ENCODE measurements at places on chromosomes 16 and 17. TPM values are rescaled to one million over a fixed set of nuclear protein-coding genes. Genes with fewer than 3 reads are reported as not detected.

C16orf86 gene
- 1.4 TPM for total RNA-seq

KRTAP1-1 gene
- not detected for total RNA-seq

CACNG1 gene
- not detected for total RNA-seq

TOM1L1 gene
- 15.6 TPM for total RNA-seq

PYDC1 gene
- 0.36 TPM for total RNA-seq

CCL7 gene
- total RNA-seq: not detected

SEC14L5 gene
- 0.82 TPM for total RNA-seq

KRTAP4-1 gene
- not detected for total RNA-seq

DNA sequence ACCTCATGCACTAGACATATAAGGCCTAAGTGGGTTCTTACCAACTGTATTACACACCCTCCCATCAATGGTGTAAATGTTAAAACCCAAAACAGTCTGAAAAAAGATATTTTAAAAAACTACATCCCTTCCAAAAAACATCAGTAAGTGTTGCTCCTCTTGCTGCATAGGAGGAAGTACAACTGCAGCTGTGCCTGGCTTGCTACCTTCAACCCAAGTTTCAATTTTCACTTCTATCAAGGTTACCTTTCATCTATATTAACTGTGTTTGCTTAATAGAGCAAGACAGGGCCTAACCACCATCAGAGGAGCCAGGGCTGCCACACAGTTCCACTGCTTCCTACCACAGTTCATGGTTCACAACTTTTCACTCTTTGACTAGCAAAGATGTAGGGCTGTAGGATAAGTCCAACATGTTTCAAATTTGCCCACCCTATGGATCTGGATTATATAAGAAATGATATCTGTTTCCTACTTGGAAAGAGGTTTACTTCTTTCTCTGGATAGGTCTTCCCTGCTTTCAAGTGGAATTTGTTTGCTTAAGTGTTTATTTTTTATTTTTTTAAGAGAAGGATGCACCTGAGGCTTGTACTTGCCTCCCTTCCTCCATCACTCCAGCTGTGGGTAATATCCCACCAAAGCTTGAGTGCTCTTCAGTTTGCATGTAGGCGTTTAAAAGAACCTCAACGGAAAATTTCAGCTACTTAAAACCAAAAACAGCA is 56.7 kb downstream of the GRB7 start:
- no peak for DNase-seq

DNA sequence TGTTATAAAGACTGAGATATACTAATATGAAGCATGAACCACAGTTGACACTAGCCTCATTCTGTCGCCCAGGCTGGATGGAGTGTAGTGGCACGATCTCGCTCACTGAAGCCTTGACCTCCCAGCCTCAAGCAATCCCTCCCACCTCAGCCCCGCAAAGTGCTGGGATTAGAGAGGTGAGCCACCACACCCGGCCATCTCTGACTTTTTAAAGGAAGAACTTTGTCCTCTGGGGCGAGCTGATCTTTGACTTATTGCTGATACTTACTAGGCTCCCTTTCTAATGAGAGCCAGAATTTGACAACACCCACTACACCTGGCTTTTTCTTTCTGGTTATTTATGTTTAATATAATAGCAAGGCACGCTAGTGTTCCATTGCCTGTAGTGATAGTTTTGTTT is 57.2 kb downstream of the CLEC16A start:
- no peak for DNase-seq

DNA sequence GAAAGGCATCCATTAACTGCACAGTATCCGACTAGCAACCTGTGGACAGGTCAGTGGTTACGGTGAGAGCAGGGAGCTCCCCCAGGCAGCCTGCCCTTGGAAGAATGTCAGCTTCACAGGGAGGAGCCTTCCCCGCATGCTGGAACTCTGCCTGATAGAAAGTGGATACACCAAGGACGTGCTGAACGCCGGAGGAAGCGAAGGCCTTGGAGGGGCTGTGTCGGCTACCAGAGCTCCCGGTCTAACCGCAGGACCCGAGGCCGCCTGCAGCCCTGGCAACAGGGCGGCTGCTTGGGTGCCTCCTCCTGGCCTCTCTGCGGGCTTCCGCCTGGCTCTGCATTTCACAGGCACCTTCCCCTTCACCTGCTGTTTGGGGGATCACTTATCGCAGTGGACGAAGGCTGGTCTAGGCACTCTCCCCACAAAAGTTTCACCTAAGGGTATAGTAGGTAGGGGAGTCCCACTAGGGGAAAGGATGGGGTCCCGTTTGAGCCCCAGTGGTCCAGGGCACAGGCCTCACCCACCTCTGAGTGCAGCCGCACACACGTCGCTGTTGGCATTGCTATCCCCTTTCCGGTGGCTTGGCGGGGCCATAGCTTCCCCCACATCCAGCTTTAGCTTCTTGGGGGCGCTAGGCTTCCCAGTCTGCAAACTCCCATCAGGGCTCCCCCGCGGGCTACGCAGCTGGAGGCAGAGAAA is 29.8 kb downstream of the PELP1 start:
- DNase-seq: no peak

GRCh38 chr16:14193316-14193871 is 122.3 kb downstream of the MRTFB start:
- DNase-seq: no peak

- DNase-seq: no peak
These were observed 62.0 kb downstream of the IL21R start for GRCh38 chr16:27463741-27464591.

DNA sequence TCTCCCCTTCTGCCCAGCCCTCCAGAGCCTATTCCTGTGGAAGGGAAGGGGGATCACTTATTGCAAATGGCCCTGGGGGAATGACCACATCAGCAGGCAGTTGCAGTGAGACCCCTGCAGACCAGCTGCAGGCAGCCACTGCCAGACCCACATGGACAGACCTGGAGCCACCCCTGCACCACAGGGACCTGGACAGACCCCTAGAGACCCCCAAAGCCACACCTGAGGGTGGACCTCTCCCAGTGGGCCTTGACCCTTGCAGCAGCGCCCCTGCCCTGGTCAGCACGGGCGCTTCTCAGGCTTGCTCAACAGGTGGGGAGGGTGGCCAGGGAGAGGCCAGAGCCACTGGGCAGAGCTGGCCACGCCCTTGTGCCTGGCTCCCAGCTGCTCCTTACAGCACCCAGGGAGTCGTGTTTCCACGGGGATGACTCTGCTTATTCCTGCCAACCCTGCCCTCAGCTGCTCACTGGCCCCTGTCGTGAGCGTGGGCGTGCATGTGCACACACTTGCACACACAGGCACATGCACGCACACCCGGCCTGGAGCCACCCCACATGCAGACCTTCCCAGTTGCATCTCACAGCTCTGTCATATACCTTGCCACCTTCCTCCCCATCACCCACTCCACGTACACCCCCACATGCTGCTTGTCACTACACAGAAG is 1.3 kb upstream of the SCN4A start:
- no peak for DNase-seq

Data from cerebellum (tissue), 4 donors.